ENCODE measurements at places on chromosomes 12 and 14. TPM values are rescaled to one million over a fixed set of nuclear protein-coding genes. Genes with fewer than 3 reads are reported as not detected.

The OVCH1 gene
- total RNA-seq, result 0.19 TPM

The FBLN5 gene
- total RNA-seq, result 9.8 TPM

The C12orf54 gene
- total RNA-seq, result not detected

DNA sequence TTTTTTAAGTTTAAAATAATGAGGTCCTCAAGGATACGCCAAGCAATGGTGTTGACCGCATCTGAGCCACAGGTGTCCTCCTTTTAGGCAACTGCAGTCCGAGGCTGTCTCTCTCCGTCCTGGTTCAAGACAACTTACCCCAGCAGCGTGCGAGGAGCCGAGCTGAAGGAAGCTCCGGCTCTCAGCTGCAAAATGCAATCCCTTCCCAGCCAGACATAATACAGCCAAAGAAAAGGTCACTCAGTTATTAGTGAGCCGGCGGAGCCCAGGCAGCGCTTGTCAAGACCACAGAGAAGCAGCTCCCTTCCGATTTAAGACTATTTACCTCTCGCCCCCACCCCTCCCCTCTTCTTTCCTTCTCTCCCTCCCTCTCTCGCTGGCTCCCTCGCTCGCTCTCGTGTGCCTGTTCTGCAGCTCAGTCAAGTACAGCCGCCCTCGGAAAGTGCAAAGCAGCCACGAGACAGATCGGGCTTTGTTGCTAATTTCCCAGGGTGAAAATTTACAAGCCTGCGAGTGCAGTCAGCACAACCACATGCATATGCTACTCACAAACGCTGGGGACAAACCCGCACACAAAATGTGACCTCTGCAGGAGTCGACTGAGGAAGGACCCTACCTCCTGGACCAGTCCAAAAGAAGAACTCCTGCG, 363 bp upstream of the LMO3 start:
- peak; percentile 42 for ATAC-seq

- ATAC-seq, result no peak
Measured at GRCh38 chr12:90010089-90010488, 301.5 kb upstream of the ATP2B1 start.

DNA sequence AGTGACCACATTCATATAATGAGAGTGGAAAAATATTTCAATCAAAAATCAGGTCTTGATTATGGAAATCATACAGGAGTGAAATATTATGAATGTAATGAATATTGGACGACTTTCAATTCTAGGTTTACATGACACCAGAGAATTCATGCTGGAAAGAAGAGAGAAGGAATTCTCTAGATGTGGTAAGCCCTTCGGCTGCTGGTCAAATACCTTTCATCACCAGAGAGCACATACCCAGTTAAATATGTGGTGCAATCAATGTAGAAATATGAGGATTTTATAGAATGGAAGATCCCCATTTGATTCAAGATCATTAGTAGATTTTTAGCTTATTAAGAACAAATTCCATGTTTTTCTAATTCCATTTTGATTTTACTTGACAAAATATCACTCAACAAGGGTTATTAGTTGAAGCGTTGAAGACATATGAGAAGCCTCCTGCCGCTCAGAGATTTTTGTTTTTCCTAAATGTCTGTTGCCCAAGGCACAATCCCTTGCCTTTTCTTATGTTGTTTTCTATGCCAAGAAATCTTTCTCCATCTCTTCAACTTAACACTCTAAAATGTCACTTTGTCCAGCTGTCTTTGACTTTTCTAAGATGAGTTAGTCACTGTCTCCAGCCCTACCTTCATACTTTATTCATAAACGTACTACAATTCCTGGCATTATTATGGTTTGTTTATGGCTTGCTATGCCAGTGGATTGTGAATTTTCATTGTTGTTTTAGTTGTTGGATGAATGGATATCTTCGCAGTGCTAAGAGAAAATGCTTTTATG, 72.8 kb upstream of the ZDHHC17 start:
- no peak for ATAC-seq

- ATAC-seq, result no peak
Measured at GRCh38 chr14:93171376-93171775, 13.3 kb downstream of the MOAP1 start.

DNA sequence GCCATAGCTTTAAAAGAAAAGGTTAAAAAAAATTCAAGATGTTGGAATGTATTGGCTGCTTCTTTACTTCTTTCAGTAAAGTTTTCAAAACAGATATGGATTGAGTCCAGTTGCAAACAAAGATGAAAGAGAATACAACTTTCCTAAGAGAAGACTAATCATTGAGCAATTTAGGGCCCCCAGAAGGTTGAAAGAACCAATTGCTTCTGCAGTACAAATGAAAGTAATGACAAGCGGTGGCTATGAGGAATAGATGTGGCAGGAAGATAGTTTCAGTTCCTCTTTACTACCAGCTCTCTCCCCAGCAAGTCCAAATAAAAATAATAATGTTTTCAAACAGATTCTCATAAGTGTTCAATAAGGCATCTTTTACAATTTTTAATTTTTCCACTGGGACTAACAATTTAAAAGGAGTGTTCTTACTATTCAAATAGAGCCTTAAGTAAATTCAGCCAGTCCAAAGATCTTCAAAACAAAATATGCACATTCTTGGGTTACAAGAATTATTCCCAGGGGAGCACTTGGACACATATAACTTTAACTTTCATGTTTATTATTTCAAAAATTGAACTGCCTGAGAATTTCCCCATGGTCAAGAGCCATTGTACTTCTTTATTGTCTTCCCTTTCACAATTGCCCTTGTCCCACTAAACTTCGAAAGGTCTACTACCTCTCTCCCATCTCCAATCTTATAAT, 62.3 kb upstream of the PPP1R12A start:
- ATAC-seq, result peak; percentile 54

DNA sequence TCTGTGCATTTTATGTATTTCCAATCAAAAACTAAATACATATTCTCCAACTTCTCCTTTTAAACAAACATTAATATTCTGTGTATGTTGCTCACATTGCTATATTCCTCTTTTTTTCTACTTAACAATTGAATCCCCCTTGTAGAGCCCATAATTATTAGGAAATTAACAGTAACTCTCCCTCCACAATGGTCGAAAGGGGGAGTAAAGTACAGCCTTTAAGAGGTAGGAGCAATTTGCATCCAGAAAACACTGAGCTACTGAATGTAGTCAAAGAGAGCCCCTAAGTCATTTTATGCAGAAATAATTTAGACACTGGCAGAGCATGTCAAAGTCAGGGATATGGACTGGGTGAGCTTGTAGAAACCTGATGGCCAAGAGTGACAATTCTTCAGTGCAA, 57.2 kb upstream of the SCN8A start:
- ATAC-seq, result no peak

DNA sequence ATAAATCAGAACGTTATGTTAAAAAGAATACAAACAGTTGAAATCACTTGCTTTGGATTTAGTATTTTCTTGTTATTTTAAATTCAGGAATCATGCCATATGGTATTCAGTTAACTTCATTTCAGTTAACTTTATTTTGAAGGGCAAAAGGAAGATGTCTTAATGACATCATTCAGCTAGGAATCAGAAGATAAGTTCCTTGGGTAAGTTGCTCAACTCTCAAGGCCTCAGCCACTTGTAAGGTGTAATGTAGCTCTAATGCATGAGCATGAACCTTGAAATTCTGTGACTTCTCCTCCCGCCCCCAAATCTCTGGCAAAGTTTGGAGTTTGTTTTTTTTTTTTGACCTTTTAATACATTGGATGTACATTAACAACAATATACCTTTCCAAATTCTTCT, 42.6 kb downstream of the FRS2 start:
- ATAC-seq, result no peak

DNA sequence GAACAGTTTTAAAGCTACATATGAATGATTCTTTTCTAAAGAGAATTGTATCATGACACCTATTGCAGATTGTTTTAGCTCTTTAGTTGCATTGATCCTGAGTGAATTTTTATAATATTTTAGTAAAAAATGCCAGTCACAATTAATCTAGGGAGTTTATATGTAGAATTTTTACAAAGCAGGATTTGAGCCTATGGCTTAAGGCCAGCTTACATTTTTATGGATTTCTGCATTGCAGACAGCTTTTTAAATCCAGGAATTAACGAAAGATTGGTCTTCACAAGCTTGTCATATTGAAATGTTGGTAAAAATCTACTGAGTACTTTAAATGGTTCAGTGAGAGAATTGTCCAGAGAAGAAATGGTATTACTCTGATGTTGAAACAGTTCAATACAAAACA, 358.0 kb downstream of the TMTC2 start:
- no peak for ATAC-seq

GRCh38 chr14:22484632-22485031, 104.4 kb downstream of the DAD1 start:
- no peak for ATAC-seq

GRCh38 chr14:61813096-61813606, 50.9 kb downstream of the SNAPC1 start:
- ATAC-seq, result peak; percentile 29

DNA sequence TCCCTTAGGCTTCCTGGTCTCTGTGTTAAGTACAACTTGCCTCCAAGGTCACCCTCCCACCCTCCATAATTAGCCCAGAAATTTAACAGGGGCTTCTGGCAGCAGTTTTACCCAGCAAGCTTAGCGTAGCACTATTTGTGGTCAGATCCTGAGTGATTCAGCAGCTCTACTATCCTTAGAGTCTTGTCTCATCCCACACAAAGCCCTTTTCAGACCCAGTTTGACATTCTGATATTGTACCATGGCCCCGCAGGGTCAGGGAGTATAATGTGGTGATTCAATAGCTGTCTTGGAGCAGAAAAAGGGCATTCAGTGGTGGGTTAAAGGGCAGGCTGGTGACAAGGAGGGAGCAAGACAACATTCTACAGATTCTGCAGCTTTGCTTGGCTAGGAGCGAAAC, 153.8 kb upstream of the DDHD1 start:
- ATAC-seq, result peak; percentile 84

GRCh38 chr12:39102474-39103209, 197.3 kb upstream of the CPNE8 start:
- no peak for ATAC-seq

DNA sequence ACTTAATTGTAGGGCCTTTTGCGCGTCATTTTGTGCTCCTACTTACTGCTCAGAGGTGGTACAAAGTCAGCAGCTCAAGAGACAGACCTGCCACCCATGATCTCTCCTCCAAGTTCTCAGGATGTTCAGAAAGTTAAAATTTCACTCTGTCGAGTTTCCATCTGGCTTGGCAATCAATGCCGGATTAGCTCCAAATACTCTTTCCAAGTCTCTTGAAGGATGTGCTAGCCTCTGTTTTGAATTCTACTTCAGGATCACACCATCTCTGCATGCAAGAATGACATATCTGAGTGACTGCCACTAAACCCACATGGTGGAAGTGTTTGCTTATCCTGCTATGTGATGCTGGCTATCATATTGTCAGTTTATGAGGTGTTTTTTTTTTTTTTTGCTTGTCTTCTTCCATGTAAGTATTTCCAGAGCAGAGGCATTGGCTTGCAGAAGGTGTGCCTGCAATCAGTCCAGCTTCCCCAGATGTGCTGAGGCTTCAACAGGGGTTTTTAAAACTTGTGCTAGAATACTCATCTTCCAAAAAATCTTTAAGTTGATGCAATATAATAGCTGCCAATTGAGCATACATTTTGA, 125.6 kb downstream of the RGS6 start:
- no peak for ATAC-seq

GRCh38 chr12:132161796-132162507, 17.7 kb downstream of the NOC4L start:
- ATAC-seq, result peak; percentile 45

GRCh38 chr12:120229071-120229486, 28.2 kb upstream of the RPLP0 start:
- no peak for ATAC-seq

DNA sequence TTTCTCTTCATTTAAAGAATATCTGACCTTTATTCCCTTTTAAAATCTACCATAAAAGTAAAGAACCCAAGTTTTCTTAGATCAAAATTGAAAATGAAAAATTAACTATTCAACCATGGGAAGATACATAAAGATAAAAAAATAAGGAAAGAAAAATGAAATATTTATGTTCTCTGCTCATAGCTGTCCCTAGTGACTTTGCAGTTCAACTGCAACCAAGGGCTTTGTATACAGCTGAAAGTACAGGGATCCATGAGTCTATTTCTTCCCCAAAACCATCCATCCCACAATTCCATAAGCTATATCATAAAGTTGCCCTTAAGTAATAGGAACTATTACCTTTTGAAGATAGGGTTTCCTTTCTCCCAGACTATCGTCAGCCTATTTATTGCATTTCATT, 113.1 kb downstream of the ITPR2 start:
- no peak for ATAC-seq

Measured in motor neuron (in vitro differentiated cells).